ENCODE measurements at places on chromosomes 11 and 22. TPM values are rescaled to one million over a fixed set of nuclear protein-coding genes. Genes with fewer than 3 reads are reported as not detected.

Gene MYBPC3
- not detected for polyA plus RNA-seq

Gene ISX
- polyA plus RNA-seq: not detected

Gene CLCF1
- 5.1 TPM for polyA plus RNA-seq

Gene SYVN1
- polyA plus RNA-seq: 61.2 TPM

Gene CDC42BPG
- polyA plus RNA-seq: 0.15 TPM

Gene BEST1
- 1.2 TPM for polyA plus RNA-seq

Gene DGAT2
- 21.9 TPM for polyA plus RNA-seq

Measured in IgD-negative memory B cell (primary cell).